Right lobe of liver (tissue), 6 donors: ENCODE measurements at places on chromosomes 2 and 18. TPM values are rescaled to one million over a fixed set of nuclear protein-coding genes. Genes with fewer than 3 reads are reported as not detected.
A peak's percentile ranks its signal among the peaks of the same experiment; 100 is the strongest.

GRCh38 chr18:58784601-58785137 lies 80.0 kb upstream of the ZNF532 start:
- DNase-seq = no peak

DNA sequence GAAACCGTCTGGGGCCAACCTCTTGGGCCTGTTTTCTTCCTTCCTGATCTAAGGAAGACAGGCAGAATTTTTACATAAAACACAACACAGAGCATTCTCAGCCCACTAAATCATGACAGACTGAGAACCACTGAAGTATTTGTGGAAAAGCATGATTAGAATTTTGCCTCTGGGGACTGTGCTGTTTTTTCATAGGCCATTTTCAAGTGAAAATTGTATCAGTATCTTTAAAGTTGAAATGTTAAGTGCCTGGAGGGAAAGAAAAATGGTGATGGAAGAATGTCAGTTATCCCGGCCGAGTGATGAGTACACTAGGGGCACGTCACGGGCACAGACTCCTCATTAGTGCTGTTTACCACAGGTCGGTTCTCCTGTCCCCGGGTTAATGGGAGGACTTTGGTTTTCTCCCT lies 36.9 kb downstream of the EHD3 start:
- DNase-seq = no peak

DNA sequence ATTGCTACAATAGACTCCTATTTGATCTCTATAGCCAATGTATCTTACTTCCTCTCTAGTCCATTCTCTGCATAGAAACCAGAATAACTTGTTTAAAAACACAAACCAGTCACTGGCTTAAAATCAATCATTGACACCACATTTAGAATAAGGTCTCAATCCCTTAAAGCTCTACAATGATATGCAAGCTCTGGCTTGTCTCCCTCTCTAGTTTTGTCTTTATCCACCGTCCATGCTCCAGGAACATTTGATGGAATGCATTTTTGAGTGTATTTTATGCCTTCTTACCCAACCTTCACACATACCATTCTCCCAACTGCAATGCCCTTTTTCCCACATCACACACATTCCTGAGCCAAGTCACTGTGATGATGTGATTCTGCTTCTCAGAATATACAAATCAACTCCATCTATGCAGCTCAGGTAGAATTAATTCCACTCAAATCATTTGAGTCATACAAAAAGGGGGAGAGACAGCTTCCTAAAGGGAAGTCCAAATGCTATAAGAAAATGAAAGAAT lies 1107.2 kb downstream of the DPP10 start:
- DNase-seq = no peak

- DNase-seq = no peak
These were observed 105.2 kb upstream of the OTOS start for GRCh38 chr2:240245706-240246105.

DNA sequence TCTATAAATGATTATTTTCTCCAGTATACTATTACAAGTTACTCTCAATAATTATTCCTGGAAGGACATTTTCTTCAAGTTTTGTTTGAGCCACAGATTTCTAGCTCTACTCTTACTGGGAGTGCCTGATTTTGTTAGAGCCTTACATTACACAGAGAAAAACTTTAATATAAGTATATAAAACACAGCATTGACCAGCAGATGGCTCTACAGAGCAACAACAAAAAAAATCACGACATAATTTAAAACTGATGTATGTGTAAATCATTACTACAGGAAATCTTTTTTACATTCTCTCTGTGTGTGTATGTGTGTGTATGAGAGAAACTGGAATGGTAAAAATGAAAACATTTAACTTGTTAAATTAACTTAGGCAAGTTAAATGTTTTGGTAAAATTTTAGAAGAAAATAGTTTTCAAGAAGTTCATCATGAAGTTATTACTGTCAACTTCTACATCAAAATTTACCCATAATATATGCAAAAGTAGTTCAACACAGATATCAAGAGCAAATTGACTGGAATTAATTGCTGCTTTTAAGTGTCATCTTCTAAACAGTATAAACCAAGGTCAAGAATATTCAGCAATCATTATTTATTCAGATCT lies 103.3 kb downstream of the MDH1 start:
- DNase-seq = no peak

- no peak for DNase-seq
These were observed 118.3 kb upstream of the FAM136A start for GRCh38 chr2:70420143-70420542.

DNA sequence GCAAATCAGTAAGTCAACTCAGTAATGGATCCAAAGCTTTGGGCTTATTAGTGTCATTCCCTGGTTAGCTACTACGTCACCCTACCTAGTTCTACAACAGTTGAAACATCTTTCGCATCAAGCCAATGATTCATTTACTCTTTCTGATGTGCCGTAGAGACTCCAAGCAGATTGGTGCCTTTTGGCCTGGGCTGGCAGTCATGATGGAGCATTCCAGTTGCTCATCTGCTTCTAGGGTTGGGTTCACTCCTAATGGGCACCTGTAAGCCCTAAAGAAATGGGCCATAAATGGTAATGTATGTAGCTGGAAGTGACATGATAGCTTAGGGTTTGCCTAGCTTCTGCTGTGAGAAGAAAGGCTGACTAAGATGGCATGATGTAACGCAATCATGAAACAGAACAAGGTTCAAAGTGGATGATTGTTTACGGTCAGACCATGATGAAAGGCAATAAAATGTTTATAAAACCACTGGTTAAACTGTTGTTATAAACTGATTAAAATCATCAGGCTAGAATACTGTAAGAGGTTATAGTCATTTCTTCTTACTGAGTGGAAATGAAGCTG lies 20.4 kb upstream of the CCL20 start:
- DNase-seq = no peak

- DNase-seq = no peak
These were observed 72.6 kb downstream of the ANKRD44 start for GRCh38 chr2:197238043-197238365.

DNA sequence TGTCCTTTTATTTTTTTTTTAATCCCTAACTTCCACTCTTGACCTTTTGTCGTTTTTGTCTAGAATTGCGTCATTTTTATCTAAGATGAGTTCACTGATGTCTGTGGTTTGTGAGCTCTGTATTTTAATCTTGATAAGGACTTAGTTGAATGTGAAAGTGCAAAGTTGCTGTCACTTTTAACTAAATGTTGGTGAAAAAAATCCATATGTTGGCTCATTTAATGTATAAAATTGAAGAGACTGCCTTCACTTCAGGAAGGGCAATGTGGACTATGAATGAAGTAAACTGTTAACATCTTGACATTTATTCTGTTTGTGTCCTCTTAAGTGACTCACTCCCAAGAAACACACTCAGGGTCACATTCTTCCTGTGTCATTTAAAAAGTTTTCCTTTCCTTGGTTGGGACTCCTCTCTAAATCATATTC lies 256.6 kb upstream of the RASGRP3 start:
- DNase-seq = no peak

DNA sequence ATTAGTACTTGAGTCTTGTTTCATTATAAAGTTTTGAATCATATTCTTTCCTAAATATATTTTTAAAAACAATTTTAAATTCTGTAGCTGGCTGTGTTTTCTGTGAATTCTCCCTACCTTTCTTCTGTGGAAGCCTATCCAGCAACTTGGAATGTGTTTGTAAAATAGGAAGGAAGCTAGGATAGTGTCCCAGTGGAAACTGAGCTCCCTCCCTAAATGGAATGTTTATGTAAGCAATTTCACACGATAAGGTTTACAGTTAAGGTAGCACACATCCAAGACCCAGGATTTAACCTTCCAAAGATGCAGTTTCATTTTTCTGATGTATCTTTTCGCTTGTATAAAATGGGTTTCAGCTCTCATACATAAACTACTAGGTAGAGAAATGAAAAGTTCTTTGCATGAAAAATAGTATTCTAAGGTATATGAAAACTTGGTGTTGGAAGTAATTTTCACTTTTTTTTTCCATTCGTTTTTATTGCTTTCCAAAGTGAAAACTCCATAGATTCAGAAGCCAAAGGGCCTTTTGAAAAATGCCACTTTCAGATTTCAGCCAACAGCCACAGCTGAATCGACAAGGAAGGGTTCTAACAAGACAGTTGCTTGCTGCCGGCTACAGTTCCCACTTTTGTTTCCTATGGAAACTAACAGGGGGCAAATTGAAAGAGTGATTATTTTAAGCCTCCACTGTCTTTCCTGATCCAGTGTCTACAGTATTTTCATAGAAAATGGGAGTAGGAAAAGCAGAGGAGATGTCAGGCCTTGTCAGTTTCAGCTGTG lies 405.1 kb upstream of the POU3F3 start:
- DNase-seq = no peak

- no peak for DNase-seq
These were observed 46.9 kb upstream of the RPL31 start for GRCh38 chr2:100955226-100955625.

DNA sequence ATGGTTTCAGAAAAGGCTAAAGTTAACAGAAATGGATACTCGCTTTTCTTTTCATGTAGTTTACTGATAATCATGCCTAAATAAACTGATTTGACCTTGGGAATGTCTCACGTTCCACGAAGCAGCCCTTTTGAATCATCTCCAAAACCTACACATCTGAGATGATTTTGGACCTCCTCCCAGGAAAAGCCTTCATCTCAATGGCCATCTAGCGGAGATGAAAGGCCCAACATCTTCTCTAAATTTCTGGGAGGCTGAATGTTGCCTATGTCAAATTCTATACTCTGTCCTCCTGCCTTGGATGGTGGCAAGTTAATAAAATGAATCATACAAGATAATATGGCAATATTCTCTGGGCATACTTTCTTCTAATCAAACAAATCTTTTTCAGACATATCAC lies 448.5 kb downstream of the ZEB2 start:
- DNase-seq = no peak

- peak; percentile 42 for DNase-seq
These were observed at the start of gene SCN3A for GRCh38 chr2:165203689-165204559. Gene SCN3A, minus strand, starts transcription at chr2:165204050. Its CDS starts 27,656 bp downstream, at chr2:165176394.

DNA sequence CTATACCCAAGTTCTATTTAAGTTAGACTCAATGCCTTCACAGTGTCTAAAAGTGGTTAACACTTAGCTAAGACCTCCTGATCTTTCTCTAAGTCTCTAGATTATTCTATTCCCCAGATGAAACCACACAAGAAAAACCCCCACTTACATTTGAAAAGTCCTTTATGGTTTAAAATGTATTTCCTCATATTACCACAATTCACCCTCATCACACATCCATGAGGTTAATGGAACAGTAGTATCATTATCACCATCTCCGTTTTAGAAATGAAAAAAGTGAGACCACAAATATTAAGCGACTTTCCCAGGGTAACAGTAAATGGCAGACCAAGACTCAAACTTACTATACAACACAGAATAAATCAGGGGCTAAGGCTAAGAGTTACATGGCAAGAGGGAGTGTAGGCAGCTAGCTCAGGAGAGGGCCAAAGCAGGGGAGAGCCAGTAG lies 28.6 kb downstream of the EPG5 start:
- no peak for DNase-seq

GRCh38 chr2:240229603-240230235 lies 89.3 kb upstream of the OTOS start:
- DNase-seq = no peak

GRCh38 chr2:8994386-8994785 lies 9.1 kb downstream of the MBOAT2 start:
- no peak for DNase-seq

DNA sequence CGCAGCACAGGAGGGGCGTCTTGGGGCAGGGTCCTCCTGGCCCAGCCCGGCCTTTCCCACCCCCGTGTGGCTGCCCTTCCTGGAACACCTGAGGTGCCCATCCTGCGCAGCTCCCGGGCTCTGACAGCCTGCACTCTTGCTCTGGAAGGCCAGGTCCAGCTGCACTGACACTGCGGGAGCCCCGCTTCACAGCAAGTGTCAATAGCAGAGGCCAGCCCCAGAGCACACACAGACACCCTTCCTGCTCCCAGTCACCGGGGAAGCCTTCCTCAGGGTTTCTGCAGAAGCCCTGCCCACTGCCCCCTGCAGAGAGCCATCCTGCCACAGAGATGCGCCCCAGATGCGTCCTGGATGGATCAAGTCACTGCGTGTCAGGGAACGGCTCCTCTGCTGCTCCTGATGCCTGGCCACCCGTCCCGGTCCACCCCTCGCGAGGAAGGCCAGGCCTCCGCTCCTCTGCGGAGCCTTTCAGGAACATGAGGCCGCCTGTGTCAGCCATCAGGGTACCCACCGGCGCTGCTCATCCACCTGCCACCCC lies 519.2 kb upstream of the MYT1L start:
- DNase-seq = no peak

DNA sequence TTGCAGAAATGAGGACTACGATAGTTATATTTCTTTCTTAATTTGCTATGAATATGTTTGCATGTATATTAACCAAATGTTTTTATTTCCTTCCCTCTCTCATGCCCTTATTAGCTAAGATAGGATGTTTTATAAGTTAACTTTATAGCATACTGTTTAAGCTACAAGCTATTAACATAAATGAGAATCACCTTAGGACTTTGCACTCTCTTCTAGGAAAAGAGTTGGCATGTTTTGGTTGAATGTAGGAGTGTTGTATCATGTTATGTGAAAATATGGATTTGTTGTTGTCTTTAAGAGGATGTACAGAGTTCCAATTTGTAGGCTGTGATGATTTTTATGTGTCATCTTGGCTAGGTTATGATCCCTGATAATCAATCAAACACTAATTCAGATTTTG lies 467.4 kb upstream of the SETBP1 start:
- no peak for DNase-seq

The GYPC gene
- 2.9 TPM for total RNA-seq

The HOXD4 gene
- not detected for total RNA-seq

The TMEM18 gene
- total RNA-seq = 6.7 TPM

The FOXD4L1 gene
- not detected for total RNA-seq

The ASB3 gene
- 4.8 TPM for total RNA-seq

The CXCR4 gene
- 1.8 TPM for total RNA-seq

The PHOSPHO2 gene
- total RNA-seq = 2.9 TPM

The PROKR1 gene
- total RNA-seq = not detected

The ME2 gene
- 22.6 TPM for total RNA-seq

The SKOR2 gene
- total RNA-seq = not detected

The CYP27A1 gene
- 463 TPM for total RNA-seq
